ENCODE measurements at places on chromosomes 7 and 10.

- DNase-seq = no peak
Measured at GRCh38 chr7:32470871-32471270, 19.3 kb downstream of the LSM5 start.

DNA sequence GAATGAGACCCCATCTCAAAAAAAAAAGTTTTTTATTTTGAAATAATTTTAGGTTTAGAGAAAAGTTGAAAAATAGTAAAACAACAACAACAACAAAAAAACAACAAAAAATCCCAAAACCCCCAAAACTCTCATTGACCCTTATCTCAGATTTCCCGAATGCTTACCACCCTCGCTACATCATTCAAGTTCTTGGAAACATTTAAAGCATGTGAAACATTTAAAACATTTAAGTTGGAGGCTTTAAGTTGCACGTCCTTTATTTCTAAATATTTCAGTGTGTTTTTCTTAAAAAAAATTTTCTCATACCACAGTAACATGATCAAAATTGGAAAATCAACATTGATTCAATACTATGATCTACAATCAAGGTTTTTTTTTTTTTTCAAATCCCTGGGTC is 382 bp upstream of the ARMS2 start:
- no peak for DNase-seq

DNA sequence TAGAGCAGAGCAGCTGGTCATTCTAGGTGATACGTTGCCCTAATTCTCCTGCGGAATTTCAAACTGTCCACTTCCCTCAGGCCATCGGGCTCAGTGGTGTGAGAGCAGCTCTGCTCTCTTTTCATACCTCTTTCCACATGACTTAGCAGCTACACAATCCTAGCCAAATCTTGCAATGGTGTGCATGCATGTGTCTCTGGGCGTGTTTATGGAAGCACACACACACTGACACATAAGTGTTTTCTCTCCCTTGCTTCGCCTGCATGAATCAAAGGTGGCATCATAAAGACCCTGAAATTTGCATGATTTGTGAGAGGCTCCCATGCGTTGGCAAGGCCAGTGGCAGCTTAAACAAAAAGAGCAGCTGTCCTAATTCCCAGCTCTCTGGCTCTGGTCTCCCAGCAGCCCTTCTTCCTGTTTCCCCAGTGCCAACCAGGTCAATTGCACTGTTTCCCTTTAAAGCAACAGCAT is 1189.5 kb downstream of the GATA3 start:
- no peak for DNase-seq

- DNase-seq = no peak
Measured at GRCh38 chr7:132415259-132415658, 161.0 kb downstream of the PLXNA4 start.

DNA sequence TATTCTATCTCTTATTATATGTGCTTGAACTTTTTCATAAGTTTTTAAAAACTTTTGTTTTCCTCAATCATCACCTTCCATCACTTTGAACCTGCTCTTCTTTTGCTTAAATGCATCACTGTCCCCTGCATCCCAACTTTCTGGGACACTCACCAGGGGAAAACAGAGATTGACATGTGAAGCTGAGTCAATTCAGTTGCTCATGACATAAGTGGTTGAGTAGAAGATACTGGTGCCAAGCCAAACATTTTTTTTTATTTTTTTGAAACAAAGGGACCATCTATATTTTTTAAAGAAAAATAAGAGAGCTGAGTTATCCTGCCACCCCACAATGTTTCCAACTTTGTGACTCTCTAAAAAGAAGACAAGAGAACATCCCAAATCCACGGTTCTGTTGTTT is 61.8 kb upstream of the AHR start:
- DNase-seq = no peak

- no peak for DNase-seq
Measured at GRCh38 chr10:1809139-1809741, 71.9 kb upstream of the ADARB2 start.

DNA sequence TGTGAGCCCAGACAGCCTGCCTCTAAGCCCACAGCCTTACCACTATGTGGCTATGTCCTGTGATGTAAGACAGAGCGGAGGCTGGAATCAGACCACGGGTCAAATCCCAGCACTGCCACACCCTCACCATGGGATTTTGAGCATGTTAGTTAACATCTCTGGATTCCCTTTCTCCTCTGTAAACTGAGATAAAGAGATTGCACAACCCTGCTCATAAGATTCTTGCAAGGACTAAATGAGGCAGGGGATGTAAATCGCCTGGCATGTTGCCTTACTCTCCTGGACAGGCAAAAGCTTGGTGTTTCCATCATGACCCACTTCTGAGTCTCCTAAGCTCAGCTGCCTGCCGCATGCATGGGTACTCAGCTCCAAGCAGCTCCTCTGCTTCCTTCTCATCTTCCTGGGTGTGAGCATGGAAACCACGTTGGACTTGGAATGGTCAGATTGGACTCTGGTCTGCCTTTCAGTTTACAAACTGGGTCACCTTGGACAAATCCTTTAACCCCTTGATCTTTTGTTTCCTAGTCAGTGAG is 41.3 kb upstream of the MTURN start:
- no peak for DNase-seq

DNA sequence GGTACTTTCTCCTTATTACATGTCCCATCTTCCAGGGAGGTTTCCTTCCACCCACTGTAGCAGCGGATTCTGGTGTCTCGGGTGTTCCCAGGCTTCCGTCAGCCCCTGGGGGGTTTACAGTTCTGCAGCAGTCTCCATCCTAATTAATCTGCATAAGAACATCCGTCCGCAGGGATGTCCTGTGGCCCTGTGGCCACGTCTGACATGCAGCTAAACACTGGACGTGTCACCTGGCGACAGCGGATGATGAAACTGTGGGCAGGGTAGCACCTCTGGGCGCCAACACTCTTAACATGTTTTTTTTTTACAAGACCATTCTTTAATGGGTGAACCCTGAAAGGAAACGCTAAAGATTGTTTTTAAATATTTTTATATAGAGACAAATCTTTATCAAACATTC is 58.2 kb downstream of the DIP2C start:
- no peak for DNase-seq

DNA sequence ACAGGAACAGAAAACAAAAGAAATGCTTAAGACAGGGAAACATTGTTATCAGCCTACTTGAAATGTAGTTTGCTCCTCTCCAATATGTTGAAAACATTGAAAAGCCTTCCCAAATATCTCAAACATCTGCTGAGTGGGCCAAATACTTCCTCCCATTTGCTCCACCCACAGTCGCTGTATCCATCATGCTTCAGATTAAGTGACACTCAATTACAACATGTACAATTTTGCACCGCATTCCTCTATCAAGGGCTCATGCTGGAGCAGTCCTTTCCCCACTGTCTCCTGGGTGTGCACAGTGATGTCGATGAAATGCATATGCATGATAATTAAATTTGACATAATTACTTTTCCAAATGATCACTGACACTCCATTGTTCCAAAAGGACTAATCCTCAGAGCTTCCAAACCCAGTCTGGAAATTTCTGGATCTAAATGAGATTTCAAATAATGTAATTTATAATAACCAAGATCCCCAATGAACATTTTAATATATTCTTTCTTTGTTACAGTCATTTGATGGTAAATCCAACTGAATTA is 604.6 kb downstream of the GRID1 start:
- no peak for DNase-seq

- no peak for DNase-seq
Measured at GRCh38 chr7:102934701-102935100, 21.9 kb downstream of the LRRC17 start.

- no peak for DNase-seq
Measured at GRCh38 chr7:103731169-103731568, 258.3 kb downstream of the RELN start.

GRCh38 chr7:47747160-47747559 is 165.2 kb upstream of the TNS3 start:
- DNase-seq = no peak

DNA sequence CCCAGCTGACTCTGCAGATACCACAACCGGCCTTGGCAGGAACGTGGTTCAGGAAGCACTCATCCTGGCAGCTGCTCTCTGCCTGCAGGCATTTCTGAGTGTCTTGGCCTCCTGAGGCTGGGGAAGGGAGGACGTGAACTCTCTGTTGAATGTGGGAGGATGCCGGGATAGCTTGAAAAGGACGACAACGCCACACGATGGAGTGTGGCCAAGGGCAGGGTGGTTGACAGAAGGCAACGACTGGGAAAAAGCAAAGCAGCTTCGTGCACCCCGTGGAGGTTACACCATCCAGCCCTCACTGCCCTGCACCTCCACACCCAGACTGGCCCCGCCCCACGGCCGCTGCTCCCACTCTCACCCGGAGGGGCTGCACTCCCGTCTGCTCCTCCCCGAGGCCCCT is 466.1 kb upstream of the FOXK1 start:
- no peak for DNase-seq

DNA sequence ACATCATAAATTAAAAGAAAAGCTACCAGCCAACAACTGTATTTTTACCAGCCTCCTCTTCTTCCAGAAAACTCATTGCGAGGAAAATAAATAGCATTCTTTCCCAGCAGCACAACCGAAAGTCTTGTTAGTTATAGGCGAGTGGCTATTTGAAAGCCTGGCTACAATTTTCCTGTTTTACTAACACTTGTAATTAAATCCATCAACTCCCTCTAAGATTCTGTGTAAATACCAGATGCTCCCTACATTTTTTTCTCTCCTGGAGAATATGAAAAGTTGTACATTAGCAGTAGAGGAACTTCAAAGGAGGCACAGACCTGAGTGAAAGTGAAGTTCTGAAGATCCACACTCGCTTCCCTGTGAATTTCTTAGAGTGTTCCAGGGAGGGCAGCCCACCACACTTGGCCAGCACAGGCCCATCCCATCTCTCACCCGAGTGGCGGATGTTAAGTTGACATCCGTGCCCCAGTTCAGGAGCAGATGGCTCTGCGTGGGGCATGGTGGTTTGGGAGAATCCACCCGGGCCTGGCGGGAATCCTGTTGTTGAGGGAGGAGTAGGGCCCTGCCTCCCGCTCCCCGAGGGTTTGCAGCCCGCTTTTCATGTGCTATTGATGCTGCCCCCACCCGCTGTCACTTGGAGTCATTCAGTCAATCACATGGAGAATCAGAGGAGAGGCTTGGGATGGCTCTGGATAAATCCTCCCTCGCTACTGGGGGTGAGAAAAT is 451.0 kb upstream of the GALNT17 start:
- no peak for DNase-seq

Data from stimulated activated CD8-positive, alpha-beta memory T cell treated with anti-CD3 and anti-CD28 coated beads, Interleukin-7, amount 100 ng/mL, for 4 hours (primary cell).